ENCODE measurements at places on chromosomes 6 and 20. TPM values are rescaled to one million over a fixed set of nuclear protein-coding genes. Genes with fewer than 3 reads are reported as not detected.
A peak's percentile ranks its signal among the peaks of the same experiment; 100 is the strongest.

DNA sequence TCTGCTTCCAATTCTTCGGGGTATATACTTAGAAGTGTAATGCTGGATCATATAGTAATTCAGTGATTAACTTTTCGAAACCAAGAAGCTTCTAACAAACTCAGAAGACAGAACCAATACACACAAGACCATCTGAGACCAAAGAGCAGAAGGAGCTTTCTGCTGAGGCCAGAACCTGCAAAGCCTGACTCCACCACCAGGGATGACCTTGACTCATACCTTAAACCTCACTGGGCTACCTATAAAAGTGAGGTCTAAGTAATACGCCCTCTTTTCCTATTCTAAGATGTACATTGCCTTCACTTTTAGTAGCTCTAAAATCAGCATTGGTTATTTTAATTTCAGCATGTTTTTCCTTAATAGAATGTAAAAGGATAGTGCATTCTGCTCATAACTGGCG is 84.8 kb downstream of the FOXF2 start:
- DNase-seq: no peak

- peak; percentile 88 for DNase-seq
Observed at GRCh38 chr6:129340983-129341382, 369.0 kb downstream of the ARHGAP18 start.

GRCh38 chr20:1341561-1342265 is 12.8 kb upstream of the SDCBP2 start:
- DNase-seq: no peak

GRCh38 chr6:49515485-49516146 is 15.9 kb downstream of the GLYATL3 start:
- no peak for DNase-seq

DNA sequence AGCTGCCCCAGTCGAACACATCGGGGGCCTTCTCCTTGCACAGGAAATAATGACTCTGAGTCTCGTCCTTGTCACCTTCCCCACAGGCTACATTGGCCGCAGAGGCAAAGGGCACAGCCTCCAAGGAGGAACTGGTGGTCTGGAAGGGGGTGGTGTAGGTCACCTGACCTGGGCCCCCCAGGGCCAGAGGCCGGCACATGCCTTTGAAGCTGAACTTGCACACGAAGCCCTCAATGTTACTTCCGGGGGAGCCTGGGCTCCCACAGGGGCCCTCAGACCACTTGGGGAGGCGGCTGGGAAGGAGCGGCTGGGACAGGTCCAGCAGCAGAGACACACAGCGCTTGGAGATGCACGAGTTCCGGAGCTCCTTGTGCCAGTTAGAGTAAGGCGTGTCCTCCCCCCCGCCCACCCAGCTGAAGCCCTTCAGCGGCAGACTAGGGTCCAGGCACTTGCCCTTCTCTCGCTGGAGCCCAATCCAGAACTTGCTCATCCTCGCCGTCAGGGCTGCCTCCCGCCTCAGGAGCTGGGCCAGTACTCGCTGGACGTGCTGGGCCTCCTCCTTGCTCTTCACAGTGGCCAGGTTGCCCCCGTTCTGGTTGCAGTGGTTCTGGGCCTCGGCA is 578 bp downstream of the CD93 start:
- no peak for DNase-seq

- DNase-seq: peak; percentile 78
Observed at GRCh38 chr20:43751167-43752050, 24.6 kb upstream of the GTSF1L start.

DNA sequence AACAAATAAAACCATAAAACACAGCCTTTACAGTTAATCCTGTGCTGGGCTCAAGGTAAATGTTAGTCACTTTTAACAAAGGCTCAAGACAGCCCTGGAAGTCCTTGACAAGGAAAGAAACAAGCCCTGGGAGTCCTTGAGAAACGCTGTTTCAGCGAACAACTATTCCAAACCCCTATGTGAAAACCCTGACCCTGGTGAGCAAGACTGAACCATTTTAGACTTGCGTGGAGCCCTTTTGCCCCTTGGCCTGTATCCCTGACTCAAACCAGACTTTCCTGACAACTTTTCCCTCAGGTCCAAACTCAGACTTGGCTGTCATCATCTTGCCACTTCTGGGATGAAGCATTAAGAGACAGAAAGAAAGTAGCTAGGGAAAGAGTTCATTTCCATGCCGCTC is 180.4 kb downstream of the AIG1 start:
- no peak for DNase-seq

The PCSK2 gene
- not detected for total RNA-seq
